H9 (cell line): ENCODE measurements at places on chromosomes 11 and 22.

DNA sequence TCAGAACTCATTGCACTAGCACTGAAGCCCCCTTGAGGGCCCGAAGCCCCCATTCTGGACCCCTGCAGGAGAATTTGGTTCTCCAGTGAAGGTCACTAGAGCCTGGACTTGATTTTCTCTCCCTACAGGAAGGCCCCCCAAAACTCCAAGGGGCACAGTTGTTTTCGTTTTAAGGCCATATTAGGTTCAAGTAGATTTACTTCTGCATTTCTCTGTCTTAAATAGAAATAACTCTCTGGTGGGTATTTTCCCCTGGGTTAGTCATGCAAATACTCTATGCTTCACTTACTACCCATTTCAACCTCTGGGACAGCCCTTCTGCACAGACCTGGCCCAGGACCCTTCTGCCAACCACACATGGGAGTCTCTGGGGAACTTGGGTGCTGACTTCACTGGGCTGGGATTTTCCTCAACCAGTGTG lies 41.6 kb downstream of the WEE1 start:
- no peak for DNase-seq

DNA sequence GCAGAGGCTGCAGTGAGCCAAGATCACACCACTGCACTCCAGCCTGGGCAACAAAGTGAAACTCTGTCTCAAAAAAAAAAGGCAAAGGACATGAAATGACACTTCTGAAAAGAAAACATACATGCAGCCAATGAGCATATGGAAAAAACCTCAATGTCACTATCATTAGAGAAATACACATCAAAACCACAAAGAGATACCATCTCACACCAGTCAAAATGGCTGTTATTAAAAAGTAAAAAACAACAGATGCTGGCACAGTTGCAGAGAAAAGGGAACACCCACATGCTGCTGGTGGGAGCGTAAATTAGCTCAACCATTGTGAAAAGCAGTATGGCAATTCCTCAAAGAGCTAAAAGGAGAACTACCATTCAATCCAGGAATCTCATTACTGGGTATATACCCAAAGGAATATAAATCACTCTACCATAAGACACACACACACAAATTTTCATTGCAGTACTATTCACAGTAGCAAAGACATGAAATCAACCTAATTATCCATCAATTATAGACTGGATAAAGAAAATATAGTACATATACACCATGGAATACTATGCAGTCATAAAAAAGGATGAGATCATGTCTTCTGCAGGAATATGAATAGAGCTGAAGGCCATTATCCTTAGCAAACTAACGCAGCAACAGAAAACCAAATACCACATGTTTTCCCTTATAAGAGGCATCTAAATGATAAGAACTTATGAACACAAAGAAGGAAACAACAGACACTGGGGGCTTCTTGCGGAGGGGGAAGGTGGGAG lies 15.7 kb upstream of the C11orf58 start:
- DNase-seq: no peak

DNA sequence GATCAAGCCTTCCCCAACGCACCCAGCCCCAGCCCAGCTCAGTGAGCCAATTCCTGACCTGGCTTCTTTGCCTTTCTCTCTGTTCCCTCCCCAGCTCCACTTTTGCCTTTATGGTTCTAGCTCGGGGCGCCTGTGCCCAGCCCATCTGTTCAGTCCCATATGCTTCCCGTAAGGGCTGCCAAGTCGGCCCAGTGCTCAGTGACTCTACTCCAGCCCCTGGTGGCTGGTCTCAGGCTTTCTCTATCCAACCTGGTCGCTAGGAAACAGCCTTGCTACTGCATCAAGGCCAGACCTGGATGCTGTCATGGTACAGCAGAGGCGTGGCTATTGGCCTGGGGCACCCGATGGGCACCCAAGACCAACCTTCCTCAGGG lies 178.0 kb downstream of the DSCAML1 start:
- peak; percentile 79 for DNase-seq

DNA sequence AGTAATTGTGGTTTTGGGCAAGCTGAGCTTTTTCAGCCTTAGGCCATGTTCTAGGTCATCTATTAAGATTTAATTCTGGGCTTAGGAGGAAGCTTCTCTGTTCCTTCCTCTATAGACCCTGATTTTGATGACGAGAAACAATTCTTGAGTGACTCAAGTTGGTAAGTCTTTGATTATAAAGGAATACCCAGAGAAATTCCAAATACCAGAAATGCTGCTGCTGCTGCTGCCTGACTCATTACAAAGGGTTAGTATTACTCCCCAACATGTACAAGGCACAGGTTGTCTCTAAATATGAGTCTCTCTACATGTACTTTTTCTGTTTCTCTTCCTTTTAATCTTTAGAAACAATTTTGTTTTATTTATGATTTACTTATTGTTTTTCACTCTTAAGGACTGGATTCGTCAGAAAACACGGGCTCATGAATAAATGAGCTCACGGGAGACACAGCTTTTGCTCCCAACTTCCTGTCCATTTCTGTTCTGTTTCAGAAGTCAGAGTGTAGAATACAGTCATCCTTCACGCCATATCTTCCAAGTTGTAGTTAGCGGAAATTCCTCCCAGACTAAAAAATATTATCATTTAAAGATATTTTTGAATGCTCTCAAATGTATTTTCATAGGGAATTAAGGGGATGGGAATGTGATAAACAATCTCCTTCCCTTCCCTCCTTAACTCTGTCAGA lies 31.8 kb upstream of the RBMXL2 start:
- DNase-seq: no peak

GRCh38 chr11:111733016-111733415 lies 33.2 kb downstream of the PPP2R1B start:
- no peak for DNase-seq

- DNase-seq: peak; percentile 12
These were observed 36.5 kb upstream of the TOLLIP start for GRCh38 chr11:1345737-1346513.

- DNase-seq: no peak
These were observed 30.0 kb upstream of the MMP7 start for GRCh38 chr11:102560555-102561011.

- no peak for DNase-seq
These were observed 9.7 kb downstream of the AP5B1 start for GRCh38 chr11:65770951-65771567.

GRCh38 chr11:6571434-6572008 lies 31.9 kb downstream of the RRP8 start:
- DNase-seq: peak; percentile 64

GRCh38 chr11:86919557-86920210 lies 35.5 kb downstream of the FZD4 start:
- peak; percentile 61 for DNase-seq

GRCh38 chr11:57464539-57465181 lies 4.3 kb downstream of the RTN4RL2 start:
- DNase-seq: no peak

GRCh38 chr11:26851696-26852095 lies 129.8 kb upstream of the SLC5A12 start:
- DNase-seq: no peak

DNA sequence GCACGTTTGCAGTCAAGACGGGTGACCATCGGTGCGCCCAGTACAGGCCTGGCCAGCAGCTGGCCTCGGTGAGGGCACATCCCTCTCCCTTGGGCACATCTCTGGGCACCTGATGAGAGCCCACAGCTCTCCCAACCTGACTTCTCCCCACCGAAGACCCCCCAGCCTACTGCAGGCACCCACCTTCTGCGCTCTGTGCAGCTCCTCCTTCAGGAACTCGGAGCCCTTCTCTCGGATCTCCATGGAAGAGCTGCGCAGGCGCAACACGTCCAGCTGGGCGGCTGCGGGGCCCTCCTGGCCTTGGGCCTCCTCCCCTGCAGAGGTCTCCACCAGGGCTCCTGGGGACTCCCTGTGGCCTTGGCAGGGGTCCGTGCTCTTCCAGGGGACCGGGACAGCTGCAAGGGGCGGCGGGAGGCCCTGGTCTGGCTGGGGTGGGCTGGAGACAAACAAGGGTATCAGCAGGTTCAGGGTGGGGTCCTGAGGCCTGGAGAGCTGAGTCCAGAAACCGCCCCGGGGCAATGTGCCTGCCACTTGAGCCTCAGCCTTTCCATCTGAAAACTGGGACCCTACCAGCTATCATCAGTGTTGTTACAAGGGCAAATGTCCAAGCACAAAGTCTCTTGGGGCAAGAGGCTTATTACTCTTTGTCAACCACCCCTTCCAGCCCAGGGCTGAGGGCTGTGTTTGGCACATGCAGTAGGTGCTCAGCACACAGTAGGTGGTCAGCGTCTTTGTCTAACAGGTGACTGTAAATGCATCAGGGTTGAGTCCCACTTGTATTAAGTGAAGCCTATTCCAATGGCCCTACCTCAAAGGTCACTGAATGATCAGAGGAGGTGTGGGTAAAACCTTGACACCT lies 9.3 kb downstream of the RAB3IL1 start:
- no peak for DNase-seq

DNA sequence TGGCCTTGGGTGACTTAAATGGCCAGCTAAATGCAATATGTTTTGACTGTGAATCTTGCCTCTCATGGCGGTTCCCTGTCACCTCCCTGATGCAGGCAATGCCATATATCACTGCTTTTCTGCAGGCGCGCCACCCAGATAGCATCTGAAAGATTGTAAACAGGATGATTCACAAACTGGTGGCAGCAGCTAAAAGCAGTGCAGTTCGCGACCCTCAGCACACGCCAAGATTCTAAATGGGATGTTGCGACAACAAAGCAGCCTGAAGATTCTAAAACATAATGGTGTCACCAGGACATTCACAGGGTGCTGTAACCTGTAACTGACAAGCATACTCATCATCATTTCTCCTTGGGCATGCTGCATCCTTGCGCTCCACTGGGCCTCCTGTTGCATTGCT lies 440.4 kb upstream of the CADM1 start:
- DNase-seq: no peak

DNA sequence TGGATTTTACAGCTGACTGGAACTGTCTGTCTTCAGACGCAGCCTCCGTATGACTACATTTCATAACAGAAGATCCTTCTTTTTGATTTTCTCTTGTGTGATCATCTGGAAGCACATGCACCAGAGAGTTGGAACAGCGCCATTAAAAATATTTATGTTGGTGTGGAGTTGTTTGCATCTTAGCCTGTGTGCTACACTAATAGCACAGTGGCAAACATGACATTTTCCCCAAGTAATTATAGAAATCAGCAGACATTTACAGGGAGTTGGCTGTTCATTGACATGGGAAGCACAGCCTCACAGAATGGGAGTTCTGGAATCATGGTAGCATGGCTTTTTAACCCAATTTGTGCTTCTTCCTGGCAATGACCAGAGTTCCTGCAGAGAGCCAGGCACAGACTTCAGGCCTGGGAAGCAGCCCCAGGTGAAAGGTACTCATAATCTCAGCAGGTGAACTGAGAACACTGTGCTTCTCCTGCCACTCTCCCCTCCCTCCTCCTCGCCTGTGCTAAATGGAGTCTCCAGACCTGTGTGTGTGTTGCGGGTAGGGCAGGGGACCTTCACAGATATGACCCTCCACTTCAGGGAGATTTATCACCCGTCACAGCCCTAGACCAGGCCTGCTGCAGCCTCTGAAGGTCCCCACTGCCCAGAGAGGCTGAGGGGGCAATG lies 82.8 kb upstream of the PLET1 start:
- DNase-seq: no peak

DNA sequence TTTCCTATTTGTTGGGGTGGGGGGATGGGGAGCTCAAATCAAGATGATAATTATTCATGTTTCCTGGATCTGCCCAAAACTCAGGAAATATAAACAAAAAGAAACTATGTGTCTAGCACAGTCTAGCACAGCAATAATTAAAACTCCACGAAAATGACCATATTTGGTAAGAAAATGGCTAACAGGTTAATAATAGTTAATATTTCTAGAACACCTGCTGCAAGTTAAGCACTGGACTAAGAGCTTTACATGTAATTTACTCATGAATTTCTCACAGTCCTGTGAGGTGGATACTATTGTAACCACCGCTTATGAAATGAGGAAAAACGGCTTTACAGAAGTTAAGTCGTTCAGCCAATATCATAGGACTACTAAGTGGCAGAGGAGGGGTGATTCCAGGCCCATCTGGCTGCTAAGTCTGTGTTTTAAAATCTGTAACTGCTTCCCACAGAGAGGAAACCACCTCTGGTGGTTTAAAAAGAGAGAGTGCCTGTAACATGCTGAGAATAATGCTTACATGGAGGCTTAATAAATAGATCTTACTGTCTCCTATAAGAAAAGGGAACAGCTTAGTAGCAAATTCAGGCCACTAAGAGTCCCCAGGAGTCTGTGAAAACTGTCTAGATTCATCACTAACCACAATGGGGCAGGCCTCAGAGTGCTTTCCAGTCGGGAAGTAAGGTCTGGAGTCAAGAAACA lies 11.0 kb upstream of the AMOTL1 start:
- no peak for DNase-seq

DNA sequence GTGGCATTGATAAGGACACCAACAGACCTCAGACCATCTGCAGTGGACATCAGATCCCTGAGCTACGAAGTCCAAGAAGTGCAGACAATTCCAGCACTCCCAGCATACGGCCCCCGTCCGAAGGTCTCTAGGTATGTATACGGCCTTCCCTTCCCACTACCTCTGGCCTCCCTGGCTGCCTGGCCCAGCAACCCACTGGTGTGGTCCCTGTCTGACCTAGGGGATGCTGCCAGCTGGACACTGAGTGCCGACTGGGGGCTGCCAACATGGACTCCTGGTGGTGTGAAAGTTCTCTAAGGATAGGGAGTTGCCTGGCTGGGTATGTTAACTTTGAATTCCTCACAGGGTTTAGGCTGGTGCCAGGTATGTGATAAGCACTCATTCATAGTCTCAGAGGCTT lies 17.5 kb upstream of the TEF start:
- DNase-seq: no peak

DNA sequence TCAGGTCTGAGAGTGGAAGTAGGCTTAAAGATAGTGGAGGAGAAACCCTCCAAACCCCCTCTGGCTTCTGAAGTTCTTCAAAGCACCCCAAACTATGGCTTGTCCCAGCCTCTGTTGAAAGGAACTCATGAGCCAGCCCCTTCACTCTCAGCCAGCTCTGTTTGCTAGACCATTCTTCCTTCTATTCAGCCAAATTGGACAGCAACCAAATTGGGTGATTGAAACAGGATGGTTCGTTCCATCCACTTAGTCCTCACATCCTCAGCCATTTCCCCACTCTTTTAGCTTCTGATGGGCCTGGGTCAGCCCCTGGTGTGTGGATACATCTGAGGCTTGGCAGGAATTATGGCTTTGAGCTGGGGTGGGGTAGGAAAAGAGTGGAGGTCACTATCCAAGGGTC lies 4.5 kb downstream of the HTR3A start:
- no peak for DNase-seq

GRCh38 chr11:34308049-34308912 lies 49.5 kb downstream of the ABTB2 start:
- DNase-seq: no peak

GRCh38 chr22:27317096-27317495 lies 484.5 kb downstream of the MN1 start:
- peak; percentile 50 for DNase-seq

- DNase-seq: no peak
These were observed 4.0 kb downstream of the P4HA3 start for GRCh38 chr11:74307434-74307833.
